ENCODE measurements at places on chromosomes 6 and 20.
A peak's percentile ranks its signal among the peaks of the same experiment; 100 is the strongest.

DNA sequence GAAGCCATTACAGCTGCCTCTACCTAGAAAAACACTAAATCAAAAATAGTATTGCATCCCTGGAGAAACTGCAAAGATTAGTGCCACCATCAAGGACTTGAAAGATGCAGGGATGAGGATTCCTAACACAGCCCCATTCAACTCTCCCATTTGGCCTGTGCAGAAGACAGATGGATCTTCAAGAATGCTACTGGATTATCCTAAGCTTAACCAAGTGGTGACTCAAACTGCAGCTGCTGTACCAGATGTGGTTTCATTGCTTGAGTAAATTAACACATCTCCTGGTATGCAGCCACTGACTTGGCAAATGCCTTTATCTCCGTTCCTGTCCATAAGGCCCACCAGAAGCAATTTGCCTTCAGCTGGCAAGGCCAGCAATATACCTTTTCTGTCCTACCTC is 117.4 kb downstream of the TBC1D32 start:
- DNase-seq: peak; percentile 41

- no peak for DNase-seq
Observed at GRCh38 chr20:38127920-38128528, 37.0 kb downstream of the TGM2 start.

DNA sequence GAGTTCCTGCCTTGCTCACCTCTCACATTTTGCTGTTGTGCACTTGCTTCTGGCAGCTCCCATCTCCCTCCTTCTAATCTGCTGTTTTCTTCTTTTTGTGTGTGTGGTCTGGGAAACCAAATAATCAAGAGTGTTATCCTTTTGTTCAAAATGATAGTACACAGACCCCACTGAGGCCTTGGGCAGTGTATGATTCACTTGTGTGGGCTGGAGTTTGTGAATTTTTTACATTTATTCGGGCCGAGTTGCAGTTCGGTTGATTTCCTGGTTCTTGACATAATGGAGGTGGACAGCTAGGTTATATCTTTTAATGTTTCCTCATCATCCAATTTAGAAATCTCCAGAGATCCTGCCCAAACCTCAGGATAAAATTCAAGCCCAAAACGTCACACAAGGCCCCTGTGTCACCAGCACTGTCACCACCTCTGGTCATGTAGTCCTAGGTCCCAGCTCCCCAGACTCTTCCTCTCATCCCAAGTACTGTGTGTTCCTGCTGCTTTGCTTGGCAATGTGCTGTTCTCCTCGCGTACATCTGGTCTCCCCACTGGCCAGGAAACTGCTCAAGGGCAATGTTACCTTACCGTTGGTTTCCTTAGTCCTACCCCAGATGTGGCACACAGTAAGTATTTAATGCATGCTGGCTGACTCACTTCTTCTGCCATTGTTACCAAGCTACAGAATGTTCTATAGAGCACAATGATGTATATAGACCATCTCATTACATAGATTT is 55.7 kb upstream of the PHACTR2 start:
- DNase-seq: peak; percentile 23

DNA sequence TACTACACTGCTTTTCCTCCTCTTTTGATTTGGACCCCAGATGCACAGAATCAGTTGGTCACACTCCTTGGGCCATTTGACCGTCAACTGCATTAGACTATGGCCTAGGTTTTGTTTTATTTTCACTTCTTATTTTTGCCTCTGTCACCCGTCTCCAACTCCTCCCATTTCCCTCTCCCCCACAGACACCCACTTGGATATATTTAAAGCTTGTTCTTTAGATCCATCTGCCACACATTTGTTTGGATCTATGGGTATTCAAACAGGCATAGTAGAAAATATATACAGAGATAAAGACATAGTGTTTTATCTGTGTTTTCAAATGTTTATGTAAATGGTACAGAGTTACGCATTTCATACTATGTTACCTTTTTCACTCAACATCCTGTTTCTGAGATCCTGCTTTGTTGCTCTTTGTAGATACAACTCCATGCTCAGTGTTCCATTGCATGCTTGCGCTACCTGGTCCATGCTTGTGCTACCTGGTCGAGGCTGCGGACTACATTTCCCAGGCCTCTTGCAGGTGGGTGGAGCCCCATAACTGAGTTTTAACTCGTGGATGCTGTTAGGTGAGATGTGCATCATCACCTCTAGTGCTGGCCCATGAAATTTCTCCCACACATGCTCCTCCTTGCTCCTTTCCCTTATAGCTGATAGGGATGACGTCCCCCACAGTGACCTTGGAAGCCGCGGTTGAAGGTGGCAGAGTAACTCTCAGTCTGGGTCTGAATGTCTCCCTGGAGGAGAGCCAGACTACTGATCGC is 11.5 kb upstream of the PREX1 start:
- DNase-seq: no peak

- DNase-seq: peak; percentile 79
Observed at GRCh38 chr20:3563548-3564177, 92.8 kb downstream of the ATRN start.

GRCh38 chr20:20498076-20498861 is 130.4 kb downstream of the INSM1 start:
- DNase-seq: no peak
